Caco-2 (cell line): ENCODE measurements at places on chromosomes 4 and X. TPM values are rescaled to one million over a fixed set of nuclear protein-coding genes. Genes with fewer than 3 reads are reported as not detected.

The RPA4 gene
- total RNA-seq = 0.39 and 0.75 TPM in 2 replicates

The CYP4V2 gene
- 2.1 and 2.7 TPM in 2 replicates for total RNA-seq

The SMIM43 gene
- total RNA-seq = not detected in 2 replicates

The PLXNB3 gene
- total RNA-seq = 0.16 TPM in 1 of 2 replicates, not detected in the other

The STARD8 gene
- not detected in 2 replicates for total RNA-seq
